Dermis microvascular lymphatic vessel endothelial cell (primary cell): ENCODE measurements at places on chromosomes 12 and 14.

DNA sequence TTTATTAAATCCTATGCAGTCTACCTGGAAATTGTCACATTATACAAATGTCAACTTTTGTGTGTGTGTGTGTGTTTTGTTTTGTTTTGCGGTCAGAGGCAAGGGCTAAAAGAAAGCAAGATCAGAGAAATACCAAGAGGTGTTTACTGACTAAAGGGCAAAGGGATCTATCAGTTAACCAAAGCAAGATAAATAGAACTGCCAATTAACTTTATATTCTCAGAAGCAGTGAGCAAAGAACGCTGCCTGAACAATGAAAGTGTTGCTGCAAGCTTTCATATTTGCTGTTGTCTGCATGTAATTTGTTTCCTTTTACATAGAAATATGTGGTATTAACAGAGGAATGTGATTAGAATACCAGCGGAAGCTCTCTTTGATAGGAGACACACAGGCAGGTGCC is 30.9 kb downstream of the CCDC60 start:
- no peak for DNase-seq

GRCh38 chr12:34595749-34596733 is 573.7 kb downstream of the ALG10 start:
- no peak for DNase-seq

GRCh38 chr12:132070298-132070697 is 73.8 kb downstream of the DDX51 start:
- DNase-seq, result no peak

DNA sequence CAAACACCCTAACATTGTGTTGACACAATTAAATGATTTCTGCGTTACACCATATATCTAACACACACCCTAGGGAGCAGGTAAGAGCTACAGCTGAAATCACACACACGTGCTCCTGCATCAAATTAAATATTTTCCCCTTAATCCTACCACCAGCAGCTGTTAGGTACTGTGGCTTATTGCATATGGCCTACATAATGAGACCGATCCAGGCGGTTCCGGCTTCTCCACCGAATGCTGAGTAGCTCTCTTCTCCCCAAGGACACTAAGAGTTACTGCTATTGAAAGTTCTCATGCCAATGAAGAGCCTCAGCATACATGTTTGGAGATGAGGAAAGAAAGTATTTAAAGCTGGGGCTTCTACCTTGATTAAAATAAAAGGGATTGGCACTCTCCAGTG is 472.2 kb upstream of the STXBP6 start:
- DNase-seq, result no peak

GRCh38 chr14:37411079-37411735 is 183.8 kb downstream of the FOXA1 start:
- DNase-seq, result no peak

- no peak for DNase-seq
Measured at GRCh38 chr14:99758872-99759545, 34.2 kb upstream of the EML1 start.

DNA sequence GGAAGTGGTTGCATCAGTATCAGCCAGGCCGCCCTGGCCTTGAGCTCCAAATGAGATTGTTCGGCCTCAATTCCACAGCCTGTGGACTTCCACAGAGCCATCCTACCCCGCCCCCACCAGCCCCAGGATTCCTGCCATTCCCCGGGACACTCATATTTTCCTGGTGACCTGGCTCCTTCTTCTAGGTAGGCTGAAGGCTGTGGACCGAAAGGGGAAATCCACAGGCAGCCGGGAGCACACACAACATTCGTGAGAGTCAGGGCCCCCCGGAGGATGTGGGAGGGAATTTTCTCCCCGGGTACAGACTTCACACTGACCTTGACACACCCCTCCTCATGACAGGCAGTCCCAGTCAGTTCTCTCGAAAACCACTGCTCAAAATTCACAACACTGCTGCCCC is 39.9 kb downstream of the RIN3 start:
- DNase-seq, result no peak

GRCh38 chr12:108784270-108784669 is 53.0 kb upstream of the CORO1C start:
- no peak for DNase-seq

DNA sequence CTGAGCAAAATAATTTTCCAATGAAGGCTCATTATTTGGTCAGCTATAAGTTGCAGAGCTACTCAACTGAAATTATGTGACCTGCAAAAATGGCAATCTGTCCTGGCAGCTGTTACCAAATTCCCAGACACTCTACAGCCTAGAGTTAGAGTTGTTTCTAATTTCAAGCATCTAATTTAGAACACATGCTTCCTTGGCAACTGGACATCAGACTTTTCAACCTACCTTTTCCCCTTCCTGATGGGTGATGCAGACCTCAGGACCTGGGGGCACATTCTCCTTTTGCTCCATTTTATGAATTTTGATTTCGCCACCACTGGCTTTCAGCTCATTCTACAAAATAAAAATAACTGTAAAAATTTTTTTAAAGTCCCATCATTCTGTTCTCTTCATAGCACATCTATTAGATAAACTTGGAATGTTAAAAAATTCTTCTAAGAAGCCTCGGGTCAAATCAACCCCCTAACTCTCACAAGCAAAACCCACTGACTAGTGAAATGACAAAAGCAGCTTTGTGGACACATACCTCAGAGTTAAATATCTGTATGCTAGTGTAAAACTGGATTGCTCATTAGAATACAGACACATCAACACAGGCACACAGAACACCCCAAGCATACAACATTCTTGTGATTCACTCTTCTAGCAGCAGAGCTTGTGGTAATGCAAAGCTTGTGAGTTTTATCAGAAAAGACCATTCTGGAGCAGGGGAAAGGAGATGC is 33.5 kb upstream of the CERS5 start:
- no peak for DNase-seq

DNA sequence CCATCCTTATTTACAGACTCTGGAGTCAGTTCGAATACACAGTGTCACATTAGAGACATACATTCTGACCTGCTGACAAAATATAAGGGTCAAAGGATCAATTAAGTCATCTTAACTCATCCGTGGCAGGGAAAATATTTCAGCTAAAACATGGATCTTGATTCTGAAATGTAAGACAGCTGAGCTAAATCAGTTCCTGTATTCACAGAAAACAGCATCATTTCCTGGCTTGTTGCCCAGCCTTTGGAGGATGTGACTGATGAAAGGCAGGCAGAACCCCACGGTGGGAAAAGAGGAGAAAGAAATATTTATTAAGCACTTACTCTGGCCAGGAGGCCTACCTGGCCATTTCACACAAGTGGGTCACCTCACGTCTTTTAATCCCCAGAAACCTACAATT is 101.9 kb downstream of the GAS2L3 start:
- DNase-seq, result peak; percentile 90

- no peak for DNase-seq
Measured at GRCh38 chr14:105056303-105056831, 8.9 kb downstream of the GPR132 start.
